AG20443 (cell line): ENCODE measurements at places on chromosomes 13 and 19.

DNA sequence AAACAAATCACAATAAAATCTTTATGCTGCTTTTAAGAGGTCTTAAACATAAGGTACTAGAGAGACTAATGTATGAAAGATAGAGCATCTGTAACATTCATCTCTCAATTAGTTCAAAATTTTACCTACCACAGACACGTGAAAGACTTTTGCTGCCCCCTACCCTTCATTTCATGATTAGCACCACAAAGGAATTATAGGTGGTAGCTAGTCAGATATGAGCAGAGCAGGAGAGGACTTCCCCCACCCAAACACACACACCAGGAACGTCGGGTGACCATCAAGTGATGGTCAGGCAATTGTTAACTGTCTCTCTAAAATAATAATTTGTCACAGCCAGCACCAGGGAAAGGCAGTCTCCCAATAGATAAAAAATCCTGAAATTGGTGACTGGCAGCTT is 1531.7 kb upstream of the SPRY2 start:
- DNase-seq, result no peak

DNA sequence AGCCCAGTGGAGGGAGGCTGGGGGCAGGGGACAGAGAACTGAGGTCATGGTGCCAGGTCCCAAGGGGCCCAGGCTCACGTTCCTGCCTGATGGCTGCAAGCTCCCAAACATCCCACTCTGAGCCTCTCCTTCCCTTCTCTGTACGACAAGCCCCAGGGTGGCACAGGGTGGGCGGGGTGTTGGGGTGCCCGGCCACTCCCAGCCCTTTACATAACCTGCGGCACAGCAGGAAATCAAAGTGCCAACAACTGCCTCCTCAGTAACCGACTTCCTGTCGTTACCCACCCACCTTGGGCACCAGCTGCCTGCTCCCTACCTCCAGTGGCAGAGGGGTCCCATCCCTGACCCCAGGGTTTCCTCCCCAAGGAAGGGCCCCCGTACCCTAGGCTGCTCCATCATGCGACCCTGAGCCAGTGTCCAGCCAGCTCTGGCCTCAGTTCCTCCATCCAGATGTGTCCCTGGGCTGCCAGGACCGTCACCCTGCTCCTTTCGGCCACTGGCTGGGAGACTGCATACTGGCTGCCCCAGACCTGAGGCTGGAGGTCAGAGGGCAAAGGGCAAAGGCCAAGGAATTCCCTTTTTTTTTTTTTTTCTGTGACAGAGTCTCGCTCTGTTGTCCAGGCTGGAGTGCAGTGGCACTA is 27.7 kb upstream of the NFIC start:
- DNase-seq, result no peak

DNA sequence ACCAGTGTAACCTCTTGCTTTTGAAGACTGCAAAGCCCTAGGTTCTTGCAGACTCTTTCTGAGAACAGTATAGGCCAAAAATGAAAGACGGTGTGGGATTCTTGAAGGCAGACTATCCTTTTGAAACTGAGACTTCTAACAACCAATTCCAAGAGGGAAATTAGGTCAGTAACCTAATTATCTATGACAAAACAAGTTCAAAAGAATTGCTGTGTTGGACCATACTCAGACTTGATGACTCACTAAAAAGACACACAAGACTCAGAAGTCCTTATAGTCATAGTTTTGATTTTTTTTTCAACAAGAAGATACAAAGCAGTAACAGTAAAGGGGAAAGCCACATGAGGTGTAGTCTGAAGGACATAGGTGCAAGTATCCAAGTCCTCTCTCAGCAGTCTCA is 624.0 kb upstream of the GPC6 start:
- DNase-seq, result no peak

GRCh38 chr19:17576758-17577456 is 21.5 kb downstream of the COLGALT1 start:
- DNase-seq, result peak; percentile 58

DNA sequence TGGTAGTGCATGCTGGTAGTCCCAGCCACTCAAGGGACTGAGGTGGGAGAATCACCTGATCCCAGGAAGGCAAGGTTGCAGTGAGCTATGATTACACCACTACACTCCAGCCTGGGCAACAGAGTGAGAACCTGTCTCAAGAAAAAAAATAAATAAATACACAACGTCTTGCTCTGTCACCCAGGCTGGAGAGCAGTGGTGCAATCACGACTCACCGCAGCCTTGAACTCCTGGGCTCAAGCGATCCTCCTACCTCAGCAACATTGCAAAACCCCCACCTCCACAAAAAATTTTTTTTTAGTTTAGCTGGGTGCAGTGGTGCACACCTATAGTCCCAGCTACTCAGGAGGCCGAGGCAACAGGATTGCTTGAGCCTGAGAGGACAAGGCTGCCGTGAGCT is 8.8 kb downstream of the TPM4 start:
- no peak for DNase-seq

DNA sequence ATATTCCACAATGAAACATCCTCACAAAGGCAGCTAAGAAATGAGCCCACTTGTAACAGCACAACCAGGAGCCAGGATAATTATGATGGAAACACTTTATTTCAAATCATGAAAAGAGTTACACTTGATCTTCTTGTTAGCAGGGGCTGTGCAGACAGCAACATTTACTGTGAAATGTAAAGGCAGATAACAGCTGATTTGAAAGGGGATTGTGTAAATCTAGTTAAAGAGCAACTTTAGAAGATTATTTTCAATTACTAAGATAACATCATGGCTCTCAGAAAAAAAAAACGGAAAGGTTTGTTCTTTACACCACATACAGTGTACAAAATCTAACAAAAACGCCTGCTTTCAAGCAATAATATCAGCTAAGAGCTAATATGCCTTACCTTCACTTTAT is 22.4 kb downstream of the ENOX1 start:
- DNase-seq, result no peak

DNA sequence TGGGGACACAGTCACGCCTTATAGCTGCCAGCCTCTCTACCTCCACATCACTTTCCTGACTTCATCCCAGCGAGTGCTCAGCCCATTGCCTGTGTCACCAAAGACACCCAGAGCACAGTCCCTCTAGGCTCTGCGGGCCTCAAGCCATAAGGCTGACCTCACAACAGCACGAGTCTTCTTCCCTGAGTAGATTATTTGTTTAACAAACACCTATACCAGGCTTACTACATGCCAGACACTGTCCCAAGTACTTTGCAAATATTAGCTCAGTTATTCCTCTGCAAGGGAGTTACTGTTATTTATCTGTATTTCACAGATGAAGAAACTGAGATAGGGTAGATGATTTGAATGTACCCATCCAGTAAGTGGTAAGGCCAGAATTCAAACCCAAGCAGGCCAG is 504.3 kb downstream of the COG6 start:
- DNase-seq, result no peak

DNA sequence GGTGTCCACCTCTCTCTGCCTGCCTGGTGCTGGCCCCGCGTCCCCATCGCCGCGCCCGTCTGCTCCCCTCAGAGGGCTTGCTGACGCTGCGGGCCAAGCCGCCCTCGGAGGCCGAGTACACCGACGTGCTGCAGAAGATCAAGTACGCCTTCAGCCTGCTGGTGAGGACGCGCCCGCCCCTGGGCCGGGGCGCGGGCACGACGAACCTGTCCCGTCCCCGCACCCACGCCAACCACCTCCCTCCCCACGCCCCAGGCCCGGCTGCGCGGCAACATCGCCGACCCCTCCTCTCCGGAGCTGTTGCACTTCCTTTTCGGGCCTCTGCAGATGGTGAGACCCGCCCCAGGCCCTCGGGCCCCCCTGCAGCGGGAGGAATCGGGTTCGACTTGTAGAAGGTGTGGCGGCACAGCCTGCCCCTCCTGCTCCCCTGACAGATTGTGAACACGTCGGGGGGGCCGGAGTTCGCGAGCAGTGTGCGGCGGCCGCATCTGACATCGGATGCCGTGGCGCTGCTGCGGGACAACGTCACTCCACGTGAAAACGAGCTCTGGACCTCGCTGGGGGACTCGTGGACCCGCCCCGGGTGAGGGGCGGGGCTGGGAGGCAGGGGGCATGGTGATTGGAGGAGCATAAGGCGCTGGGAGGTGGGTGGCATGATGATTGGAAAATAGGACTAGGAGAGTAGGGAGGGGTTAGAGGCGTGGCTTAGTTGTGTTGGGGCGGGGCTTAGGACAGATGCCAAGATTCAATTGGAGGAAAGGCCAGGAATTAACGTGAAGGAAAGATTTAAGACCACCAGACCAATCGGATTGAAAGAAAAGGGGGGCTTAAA is 6.6 kb downstream of the EPS8L1 start:
- peak; percentile 50 for DNase-seq

DNA sequence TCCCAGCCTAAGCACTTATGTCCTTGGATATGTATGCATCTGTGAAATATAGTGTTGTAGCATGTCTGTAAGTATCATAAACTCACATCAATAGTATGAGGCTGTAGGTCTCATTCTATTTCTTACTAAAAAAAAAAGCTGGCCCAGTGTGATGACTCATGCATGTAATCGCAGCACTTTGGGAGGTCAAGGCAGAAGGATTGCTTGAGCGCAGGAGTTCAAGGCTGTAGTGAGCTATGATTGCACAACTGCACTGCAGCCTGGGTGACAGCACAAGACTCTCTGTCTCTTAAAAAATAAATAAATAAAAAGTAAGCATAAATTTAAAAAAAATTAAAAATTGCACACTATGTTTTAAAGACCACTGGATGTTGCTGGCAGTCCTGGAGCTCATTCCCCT is 79.1 kb upstream of the SPATA13 start:
- DNase-seq, result no peak

DNA sequence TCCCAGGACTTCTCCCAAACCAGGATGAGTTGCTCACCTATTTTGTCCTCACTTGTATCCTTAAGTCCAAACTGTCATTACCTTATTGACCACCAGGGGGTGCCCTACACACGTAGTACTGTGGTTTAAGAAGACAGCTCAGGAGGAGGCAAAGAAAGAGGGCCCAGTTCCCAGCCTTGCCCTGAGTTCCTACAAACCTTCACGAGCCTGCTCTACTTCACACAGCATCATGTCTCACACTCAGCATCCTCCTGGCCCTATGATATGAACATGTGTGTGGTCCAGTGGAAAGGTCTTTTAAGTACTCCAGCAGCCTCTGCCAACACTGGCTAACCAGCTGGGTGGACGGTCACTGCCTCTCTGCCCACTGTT is 8.1 kb upstream of the ZNF784 start:
- peak; percentile 69 for DNase-seq

DNA sequence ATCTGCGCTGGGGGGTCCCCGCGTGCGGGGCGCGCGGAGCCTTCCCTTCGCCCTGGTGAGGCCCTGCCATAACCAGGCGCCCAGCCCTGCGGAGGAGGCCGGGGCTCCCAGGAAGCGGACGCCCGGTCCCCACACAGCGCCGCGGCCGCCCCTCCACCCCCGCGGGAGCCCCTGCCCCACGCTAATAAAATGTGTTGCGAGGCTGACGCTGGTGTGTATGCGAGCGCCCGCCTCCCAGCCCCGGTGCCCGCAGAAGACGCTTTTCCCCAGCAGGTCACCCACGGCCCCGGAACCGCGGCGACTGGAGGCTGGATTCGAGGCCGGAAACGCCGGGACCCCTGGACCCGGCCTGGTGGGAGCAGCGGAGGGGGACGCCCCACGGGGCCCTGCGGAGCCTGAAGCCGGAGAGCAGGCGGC is 12.1 kb upstream of the CDC34 start:
- DNase-seq, result no peak

- DNase-seq, result peak; percentile 41
Measured at GRCh38 chr19:18282021-18282787, 782 bp upstream of the JUND start.

GRCh38 chr19:925526-926322 is at the start of gene ARID3A:
Gene ARID3A, plus strand, starts transcription at chr19:926035. Its CDS starts 3,494 bp downstream, at chr19:929529.
- peak; percentile 92 for DNase-seq

GRCh38 chr13:31367410-31367809 is 167.6 kb downstream of the B3GLCT start:
- DNase-seq, result no peak

GRCh38 chr19:9751446-9751845 is 17.1 kb downstream of the ZNF846 start:
- no peak for DNase-seq

DNA sequence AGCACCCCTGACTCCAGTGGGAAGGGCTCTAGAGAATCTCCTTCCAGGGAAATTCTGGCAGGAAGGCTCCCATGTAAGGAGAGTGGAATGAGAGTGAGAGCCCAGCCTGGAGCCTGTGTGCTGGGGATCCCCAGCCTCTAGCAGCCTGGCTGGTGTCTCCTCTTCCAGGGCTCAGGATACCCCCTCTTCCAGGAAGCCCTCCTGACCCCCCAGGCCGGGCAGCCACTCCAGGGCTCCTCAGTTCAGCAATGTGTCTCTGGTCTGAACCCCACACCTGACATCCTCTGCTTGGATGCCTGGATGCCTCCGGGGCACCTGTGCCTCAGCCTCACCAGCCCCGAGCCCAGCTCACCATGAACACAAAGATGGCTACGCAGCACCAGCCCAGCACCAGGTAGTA is 3.0 kb downstream of the C19orf33 start:
- no peak for DNase-seq

DNA sequence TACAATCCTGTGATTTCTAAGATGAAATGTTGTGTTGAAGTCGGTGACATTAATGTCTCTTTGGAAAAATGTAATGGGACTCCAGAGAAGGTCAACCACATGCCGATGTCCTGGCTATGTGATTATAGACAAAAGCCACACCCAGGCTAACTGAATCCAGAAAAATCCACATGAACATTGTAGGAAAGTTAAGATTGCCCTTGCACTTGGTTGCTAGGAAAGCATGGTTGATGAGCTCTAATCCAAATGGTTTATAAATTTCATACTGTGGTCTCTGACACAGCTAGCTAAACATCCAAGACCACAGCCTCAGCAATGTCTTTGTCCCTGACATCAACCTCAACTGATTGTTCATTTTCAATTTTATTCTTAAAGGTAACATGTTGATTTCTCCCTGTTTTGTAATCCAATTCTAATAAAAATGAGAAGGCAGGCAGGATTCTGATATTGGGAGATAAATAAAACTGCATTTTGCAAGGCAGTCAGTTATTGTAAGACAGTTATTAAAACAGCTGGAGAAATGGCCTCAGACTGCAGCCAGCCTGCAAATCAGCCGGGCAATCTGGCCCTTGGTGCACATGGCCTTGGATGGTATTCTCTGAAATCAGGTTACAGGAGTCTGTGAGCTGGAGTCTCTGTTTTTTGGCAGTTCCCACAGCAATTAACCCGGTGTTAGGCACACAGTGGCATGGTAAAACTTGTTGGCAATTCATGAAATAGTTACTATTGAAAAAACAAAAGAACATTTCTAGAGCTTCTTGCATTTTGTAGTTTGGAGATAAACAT is 93.9 kb downstream of the STARD13 start:
- no peak for DNase-seq
